ENCODE measurements at places on chromosomes 3 and 15. TPM values are rescaled to one million over a fixed set of nuclear protein-coding genes. Genes with fewer than 3 reads are reported as not detected.

The CPA3 gene
- total RNA-seq, result 1.2 TPM

The HRG gene
- not detected for total RNA-seq

The GOLGA8M gene
- total RNA-seq, result 1.2 TPM

The COLQ gene
- total RNA-seq, result 1.9 TPM

The RBMS3 gene
- total RNA-seq, result 2.1 TPM

The FAM43A gene
- total RNA-seq, result 6.2 TPM

The GAP43 gene
- not detected for total RNA-seq

The FSIP1 gene
- total RNA-seq, result 0.94 TPM

The CRYGS gene
- 0.21 TPM for total RNA-seq

The CCRL2 gene
- total RNA-seq, result 91.9 TPM

The NAA50 gene
- total RNA-seq, result 115 TPM

The PPM1M gene
- 31.2 TPM for total RNA-seq

The ROPN1 gene
- not detected for total RNA-seq

The RASL12 gene
- not detected for total RNA-seq

The DNAJA4 gene
- total RNA-seq, result 22.0 TPM

The GXYLT2 gene
- total RNA-seq, result 0.21 TPM

The CHCHD6 gene
- 3.4 TPM for total RNA-seq

The SCN11A gene
- under 0.01 TPM for total RNA-seq

The GP5 gene
- total RNA-seq, result 3.8 TPM

The MAN2A2 gene
- total RNA-seq, result 38.8 TPM

The ZPLD1 gene
- total RNA-seq, result not detected

The SLC7A14 gene
- total RNA-seq, result under 0.01 TPM

The ERICH6 gene
- total RNA-seq, result 0.21 TPM

The KCNMB2 gene
- not detected for total RNA-seq

The SETD2 gene
- 121 TPM for total RNA-seq

The CYP19A1 gene
- 0.31 TPM for total RNA-seq

The LACTB gene
- total RNA-seq, result 37.7 TPM

The CLCN2 gene
- total RNA-seq, result 0.63 TPM

The RETNLB gene
- not detected for total RNA-seq

The RASGRP1 gene
- 64.9 TPM for total RNA-seq

The SGO1 gene
- total RNA-seq, result 0.73 TPM

The SPINK8 gene
- total RNA-seq, result not detected

The SNX33 gene
- 1.2 TPM for total RNA-seq

The MESP1 gene
- total RNA-seq, result not detected

Measured in mononuclear cell (primary cell).